Right cardiac atrium (tissue), 5 donors: ENCODE measurements at places on chromosomes 7 and 10. TPM values are rescaled to one million over a fixed set of nuclear protein-coding genes. Genes with fewer than 3 reads are reported as not detected.

Gene AKR1C4
- not detected for total RNA-seq

GRCh38 chr10:113945075-113945686 lies 90.7 kb downstream of the NHLRC2 start:
- DNase-seq = no peak

- no peak for DNase-seq
Observed at GRCh38 chr7:47332681-47333553, 249.0 kb downstream of the TNS3 start.

GRCh38 chr10:75066271-75066670 lies 45.2 kb upstream of the SAMD8 start:
- no peak for DNase-seq

- no peak for DNase-seq
Observed at GRCh38 chr7:103504505-103505135, 58.6 kb upstream of the SLC26A5 start.

DNA sequence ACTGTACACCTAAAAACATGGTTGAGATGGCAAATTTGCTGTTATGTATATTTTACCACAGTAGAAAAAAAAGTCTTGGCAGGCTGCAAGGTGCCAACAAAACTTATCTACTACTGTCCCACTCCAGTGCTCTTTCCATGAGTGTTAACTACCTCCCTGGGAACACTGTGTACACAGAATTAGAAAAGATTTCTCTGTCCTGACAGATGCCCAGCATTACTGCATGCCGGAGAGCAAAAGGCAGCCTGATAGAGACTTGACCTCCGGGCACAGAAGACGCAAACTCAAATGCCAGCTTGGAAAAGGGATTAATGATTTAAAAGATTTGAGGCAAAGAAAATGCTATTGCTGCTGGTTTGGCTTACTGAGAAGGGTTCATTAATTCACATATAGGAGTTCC lies 228.8 kb downstream of the TMEM178B start:
- DNase-seq = no peak

Gene COL17A1
- total RNA-seq = not detected

GRCh38 chr7:1890289-1891235 lies 220.5 kb downstream of the ELFN1 start:
- DNase-seq = no peak

DNA sequence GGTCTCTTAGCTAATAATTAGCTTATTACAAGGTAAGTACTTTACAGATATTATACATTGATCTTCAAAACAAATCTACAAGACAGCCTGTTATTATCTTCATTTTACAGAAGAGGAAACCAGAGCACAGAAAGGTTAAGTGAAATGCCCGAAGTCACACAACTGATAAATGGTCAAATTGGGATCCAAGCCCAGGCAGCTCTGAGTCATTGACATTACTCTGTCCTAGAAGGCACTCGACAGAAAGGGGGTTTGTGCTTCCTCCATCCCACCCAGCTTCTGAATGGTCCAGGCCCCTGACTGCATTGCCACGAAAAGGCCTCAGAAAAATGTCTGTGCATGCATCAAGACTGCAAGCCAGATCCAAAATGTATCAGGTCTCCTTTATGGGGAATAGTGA lies 81.3 kb upstream of the ZNF438 start:
- no peak for DNase-seq

- no peak for DNase-seq
Observed at GRCh38 chr7:209906-210305, 17.5 kb downstream of the FAM20C start.

Gene NHLRC2
- 64.8 TPM for total RNA-seq
